ENCODE measurements at places on chromosomes 1 and 21. TPM values are rescaled to one million over a fixed set of nuclear protein-coding genes. Genes with fewer than 3 reads are reported as not detected.

The LEMD1 gene
- total RNA-seq = not detected

GRCh38 chr1:42950116-42950481 lies 8.6 kb downstream of the SLC2A1 start:
- no peak for DNase-seq

DNA sequence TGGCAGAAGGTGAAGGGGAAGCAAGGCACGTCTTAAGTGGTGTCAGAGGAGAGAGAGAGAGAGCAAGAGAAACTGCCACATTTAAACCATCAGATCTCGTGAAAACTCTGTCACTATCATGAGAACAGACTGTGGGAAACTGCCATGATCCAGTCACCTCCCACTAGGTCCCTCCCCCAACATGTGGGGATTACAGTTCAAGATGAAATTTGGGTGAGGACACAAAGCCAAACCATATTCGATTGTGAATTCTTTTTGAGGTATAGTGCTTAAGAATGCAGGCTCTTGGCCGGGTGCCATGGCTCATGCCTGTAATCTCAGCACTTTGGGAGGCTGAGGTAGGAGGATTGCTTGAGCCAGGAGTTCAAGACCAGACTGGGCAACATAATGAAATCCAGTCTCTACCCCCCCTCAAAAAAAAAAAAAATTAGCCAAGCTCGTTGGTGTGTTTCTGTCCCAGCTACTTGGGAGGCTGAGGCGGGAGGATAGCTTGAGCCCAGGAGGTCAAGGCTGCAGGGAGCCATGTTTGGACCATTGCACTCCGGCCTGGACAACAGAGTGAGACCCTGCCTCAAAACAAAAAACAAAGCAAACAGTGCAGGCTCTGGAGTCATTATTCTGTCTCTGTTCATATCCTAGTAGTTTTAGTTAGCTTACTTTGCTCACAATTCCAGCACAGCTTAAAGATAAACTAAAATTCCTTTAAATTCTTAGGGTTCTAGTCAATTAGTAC lies 6.0 kb downstream of the ZCCHC17 start:
- no peak for DNase-seq

- peak; percentile 82 for DNase-seq
Measured at GRCh38 chr21:33121715-33122475, 52.0 kb downstream of the OLIG1 start.

The RHBG gene
- total RNA-seq = not detected

GRCh38 chr21:31903896-31904295 lies 31.1 kb downstream of the HUNK start:
- DNase-seq = peak; percentile 54

DNA sequence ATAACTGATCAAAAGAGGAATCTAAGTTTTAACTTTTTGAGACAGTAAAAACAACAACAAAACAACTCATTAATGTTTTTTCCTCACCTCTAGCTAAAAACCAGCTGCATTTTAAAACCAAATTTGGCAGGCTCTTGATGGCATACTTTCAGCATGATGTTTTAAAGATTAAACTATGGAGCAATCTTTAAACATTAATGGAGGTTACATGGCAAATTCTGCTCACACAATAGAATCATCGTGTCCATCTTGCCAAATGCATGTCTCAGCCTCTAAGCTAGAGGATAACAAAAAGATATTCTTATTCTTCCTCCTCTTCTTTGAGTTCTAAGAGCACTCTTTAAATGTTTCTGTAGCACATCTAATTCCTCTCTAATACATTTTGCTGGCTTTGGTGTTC lies 579.8 kb upstream of the PKN2 start:
- DNase-seq = no peak

The IL23R gene
- not detected for total RNA-seq

DNA sequence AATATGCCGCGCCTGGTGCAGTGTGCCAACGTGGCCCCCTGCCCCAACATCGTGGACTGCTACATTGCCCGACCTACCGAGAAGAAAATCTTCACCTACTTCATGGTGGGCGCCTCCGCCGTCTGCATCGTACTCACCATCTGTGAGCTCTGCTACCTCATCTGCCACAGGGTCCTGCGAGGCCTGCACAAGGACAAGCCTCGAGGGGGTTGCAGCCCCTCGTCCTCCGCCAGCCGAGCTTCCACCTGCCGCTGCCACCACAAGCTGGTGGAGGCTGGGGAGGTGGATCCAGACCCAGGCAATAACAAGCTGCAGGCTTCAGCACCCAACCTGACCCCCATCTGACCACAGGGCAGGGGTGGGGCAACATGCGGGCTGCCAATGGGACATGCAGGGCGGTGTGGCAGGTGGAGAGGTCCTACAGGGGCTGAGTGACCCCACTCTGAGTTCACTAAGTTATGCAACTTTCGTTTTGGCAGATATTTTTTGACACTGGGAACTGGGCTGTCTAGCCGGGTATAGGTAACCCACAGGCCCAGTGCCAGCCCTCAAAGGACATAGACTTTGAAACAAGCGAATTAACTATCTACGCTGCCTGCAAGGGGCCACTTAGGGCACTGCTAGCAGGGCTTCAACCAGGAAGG lies 4.3 kb downstream of the GJB3 start:
- DNase-seq = no peak

GRCh38 chr1:22320587-22321344 lies 130.9 kb upstream of the ZBTB40 start:
- DNase-seq = no peak

DNA sequence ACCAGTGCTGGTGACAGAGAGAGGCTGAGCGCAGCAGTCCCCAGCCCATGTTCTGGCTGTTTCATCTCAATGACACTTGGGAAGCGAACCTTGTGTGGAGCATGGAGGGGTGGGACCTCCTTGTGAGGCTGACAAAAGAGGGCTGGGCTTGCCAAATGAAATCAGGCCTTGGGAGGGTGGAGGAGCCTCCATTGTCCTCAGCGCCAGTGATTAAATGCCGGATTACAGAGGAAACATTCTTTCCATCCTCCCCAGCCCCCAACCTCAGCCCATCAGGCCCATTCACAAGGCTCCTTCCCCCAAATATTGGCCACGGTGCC lies 63.3 kb upstream of the PAXBP1 start:
- DNase-seq = no peak

- peak; percentile 89 for DNase-seq
Measured at GRCh38 chr1:247681288-247681897, 1.9 kb upstream of the OR13G1 start.

GRCh38 chr1:199742547-199742946 lies 285.0 kb upstream of the NR5A2 start:
- DNase-seq = no peak

DNA sequence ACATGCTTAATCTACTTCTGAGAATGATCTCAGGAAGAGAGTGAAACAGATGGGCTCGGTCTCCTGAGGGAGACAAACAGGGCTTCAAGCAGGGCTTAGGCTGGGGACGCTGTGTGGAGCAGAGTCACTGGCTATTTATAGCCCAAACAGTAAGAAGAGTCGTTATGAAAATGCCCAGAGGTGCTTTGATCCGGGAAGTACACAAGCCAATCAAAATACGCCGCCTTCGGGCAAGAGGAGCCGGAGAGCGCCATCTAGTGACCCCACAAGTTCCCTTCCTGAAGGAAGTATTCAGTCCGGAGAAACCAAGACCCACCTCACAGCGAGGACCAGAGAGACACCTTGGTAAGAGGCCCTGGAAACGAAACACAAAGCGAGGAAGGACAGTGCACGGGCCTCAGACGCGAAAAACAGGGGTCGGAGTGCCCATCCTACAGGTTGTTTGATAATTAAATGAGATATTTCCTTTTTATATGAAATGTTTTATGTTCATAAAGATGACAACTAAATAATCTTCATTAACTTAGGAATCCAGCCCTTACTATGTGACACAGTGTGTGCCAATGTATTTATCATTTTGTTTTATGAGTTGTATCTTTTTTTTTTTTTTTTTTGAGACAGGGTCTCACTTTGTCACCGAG lies 25.0 kb upstream of the SCCPDH start:
- DNase-seq = peak; percentile 97

- no peak for DNase-seq
Measured at GRCh38 chr1:235057385-235058306, 71.0 kb downstream of the TOMM20 start.

DNA sequence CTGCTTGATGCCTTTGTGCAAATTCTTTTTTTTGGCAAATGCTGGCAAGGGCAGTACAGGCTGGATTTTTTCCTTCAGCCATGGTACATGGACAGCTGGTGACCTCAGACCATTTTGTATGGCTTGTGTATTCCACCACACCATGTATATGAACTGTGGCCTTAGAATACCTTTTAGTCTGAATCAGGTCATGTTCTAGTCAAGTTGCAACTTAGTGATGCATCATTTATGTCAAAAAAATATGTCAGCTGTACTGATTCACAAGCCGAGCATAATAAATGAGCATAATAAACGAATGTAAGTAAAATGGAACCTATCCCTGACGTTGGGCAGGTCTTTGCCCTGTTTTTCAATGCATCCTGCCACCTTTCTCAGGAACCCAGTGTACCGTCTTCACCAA lies 219.7 kb upstream of the RUNX1 start:
- no peak for DNase-seq

DNA sequence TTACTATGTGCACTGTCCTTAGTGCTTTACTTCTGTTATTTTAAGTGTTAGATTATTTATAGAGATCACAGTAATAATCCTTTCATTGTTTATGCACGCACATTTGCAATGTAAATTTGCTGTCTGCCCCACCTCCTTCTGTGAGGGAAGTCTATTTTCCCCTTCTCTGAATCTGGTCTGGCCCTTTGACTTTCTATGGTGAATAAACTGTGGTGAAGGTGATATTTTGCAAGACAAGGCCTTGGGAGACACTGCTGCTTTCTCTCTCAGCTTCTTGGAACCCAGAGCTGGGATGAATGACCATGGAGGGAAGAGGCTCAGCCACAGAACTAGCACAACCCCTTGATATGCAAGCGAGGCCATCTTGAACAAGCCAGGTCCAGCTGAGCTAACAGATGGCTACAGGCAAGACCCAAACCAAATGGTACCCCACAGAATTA lies 156.3 kb downstream of the ST6GALNAC3 start:
- peak; percentile 38 for DNase-seq

- peak; percentile 80 for DNase-seq
Measured at GRCh38 chr1:109923131-109923945, 12.7 kb downstream of the CSF1 start.
